Vagina (tissue), 2 donors: ENCODE measurements at places on chromosomes 12 and 14.

GRCh38 chr12:113087193-113087592 is 30.7 kb downstream of the DTX1 start:
- no peak for DNase-seq

DNA sequence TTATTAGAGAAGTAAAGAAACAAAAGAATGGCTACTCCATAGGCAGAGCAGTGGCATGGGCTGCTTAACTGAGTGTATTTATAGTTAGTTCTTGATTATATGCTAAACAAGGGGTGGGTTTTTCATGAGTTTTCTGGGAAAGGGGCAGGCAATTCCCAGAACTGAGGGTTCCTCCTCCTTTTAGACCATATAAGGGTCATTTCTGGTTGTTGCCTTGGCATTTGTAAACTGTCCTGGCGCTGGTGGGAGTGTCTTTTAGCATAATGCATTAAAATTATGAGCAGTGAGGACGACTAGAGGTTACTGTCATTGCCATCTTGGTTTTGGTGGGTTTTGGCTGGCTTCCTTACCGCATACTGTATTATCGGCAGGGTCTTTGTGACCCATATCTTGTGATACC is 40.1 kb downstream of the CCDC60 start:
- no peak for DNase-seq

- no peak for DNase-seq
Measured at GRCh38 chr14:83289390-83289789, 1755.7 kb upstream of the SEL1L start.

- DNase-seq: no peak
Measured at GRCh38 chr12:83664650-83665049, 977.9 kb downstream of the TMTC2 start.

DNA sequence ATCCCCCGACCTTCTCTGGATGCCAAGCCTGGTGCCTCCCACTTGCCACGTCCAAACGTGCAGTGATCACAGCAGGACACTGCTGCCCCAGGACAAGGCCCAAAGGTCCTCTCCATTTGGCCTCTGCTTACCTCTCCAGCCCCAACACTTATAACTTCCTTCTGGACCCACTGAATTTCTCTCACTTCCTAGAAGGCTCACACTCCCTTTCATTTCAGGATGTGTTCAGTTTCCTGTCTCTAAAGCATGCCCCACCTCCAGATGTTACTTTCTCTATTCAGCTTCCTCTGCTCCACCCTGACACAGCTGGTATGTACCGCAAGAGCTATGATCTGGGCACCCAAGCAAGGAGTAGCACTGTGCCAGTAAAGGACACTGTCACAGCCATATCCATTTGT is 33.0 kb downstream of the CDKL1 start:
- DNase-seq: no peak

DNA sequence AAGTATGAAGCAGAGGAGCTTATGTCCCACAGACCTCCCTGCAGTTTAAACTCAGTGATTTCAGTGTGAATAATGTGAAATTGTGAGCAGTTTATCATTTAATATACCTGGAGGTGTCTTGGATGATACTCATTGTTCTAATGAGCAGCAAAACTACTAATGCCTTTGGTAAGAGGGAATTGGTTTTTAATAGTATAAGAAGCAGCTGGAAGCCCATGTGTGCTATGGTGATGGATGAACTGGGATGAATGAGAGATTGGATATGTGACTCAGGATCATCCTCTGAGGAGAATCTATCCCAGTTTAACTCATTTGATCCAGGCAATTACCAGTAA is 7.1 kb upstream of the CCDC184 start:
- no peak for DNase-seq

DNA sequence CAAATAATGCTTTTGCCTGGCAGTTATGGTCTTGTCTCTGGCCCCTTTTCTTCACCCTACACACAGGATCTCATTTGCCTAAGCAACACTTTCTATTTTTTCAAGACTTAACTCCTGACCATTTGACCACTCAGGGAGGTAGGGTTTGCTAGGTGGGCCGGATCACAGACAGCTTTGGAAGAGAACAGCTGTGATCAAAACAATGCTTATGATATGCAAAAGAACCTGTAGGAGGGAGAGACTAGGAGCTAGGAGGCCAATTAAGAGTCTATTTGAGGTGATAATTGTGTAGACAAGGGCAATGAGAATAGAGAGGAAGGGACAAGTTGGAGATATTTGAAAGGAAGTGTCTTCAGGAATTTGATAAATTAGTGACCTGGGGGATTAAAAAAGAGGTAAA is 12.3 kb upstream of the DACT1 start:
- no peak for DNase-seq

- no peak for DNase-seq
Measured at GRCh38 chr14:22469538-22470303, 119.3 kb downstream of the DAD1 start.
